IMR-90 (cell line): ENCODE measurements at places on chromosomes 1 and 21. TPM values are rescaled to one million over a fixed set of nuclear protein-coding genes. Genes with fewer than 3 reads are reported as not detected.

DNA sequence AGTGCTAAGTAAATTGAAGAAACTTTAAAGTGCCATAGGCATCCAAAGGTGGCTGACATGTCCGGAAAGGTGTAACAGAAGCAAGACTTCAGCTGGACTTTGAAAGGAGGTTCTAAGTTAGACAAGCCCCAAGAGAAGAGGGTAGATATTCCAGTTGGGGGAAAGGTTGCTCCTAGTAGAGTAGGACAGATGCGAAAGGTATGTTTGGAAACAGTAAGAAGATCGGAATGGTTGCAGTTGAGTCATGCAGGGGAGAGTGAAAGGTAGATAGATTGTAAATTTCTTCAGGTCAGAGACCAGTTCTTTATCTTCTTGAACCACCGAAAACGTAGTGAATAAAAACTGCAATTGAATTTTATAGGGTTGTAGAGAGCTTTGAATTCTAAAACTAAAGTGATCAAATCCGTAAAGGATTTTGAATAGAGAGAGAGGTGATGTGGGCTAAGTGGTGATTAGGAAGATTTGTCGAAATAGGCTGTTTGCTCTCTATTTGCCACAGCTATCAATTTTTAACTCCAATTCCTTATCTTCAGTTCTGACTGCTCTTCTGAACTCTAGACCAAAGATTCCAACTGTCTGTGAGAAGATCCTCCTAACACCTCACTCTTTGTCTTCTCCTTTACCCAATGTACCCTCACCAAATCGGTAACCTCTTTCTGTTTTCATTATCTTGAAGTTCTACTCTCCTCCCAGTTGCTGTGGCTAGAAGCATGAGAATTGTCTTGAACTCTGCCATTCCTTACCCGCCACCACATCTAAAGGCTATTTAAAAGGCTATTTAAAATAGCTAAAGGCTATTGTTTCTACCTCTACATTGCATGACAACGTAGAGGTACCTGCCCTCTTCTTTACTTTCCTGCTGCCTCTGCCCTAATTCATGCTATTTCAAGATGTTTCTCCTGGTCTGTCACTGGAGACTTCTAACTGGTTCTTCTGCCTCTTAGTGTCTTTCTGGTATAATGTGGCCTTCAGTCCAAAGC lies 16.7 kb downstream of the MACF1 start:
- DNase-seq, result no peak

DNA sequence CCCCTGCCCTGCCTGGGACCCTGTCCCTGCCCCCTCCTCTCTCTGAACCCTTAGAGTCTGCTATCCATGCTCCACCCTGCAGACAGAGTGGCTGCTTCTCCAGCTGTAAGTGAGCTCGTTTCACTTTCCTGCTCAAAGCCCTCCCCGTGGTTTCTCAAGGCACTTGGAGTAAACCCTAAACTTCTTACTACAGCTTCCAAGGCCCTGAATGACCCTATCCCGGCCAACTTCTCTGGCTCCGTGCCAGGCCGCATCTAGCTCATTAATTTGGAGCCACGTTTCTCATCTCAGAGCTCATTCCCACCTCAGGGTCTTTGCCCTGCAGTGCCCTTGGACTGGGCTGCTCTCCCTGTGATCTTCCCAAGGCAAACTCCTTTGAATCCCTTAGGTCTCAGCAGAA lies 235.1 kb upstream of the RUNX1 start:
- DNase-seq, result no peak

DNA sequence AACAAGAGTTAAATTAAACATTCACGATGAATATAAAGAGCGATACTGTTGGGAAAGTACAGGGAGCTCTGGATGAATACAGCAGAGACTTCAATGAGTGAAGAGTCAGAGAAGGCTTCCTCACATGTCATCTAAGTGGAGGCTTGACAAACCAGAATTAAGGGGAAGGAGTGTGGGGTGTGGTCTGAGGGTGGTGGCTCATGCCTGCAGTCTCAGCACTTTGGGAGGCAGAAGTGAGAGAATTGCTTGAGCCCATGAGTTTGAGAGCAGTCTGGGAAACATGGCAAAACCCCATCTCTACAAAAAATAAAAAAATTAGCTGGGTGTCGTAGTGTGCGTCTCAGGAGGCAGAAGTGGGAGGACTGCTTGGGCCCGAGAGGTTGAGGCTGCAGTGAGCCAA lies 8.7 kb downstream of the SDHB start:
- DNase-seq, result no peak

DNA sequence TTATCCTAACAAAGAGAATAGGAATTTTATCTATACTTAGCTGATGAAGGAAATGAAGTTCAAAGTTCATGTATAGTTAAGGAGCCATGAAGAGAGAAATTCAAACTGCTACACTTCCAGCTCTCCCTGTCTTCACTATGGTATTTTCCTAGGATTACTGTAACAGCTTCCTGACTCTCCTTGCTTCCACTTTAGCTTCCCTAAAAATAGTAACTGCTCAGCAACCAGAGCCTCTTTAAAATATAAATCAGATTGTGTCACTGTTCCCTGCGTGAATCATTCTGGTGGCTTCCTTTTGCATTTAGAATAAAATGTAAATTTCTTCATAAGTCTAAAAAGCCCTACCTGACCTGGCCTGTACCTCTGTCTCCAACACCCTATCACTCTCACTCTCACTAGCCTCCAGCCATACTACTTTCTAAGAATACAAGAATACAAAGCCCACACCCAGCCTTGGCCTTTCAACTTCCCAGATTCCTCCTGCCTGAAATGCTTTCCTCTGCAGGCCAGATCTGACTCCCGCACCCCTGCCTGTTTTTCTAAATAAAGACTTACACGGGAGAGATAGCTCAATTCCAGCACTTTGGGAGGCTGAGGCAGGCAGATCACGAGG lies 30.5 kb downstream of the OR10J1 start:
- DNase-seq, result no peak

Gene PIK3C2B
- total RNA-seq, result 1.1 and 2.8 TPM in 2 replicates

Gene CC2D1B
- total RNA-seq, result 15.6 and 17.2 TPM in 2 replicates

Gene FTCD
- total RNA-seq, result not detected in 2 replicates

Gene LIN28A
- not detected in 2 replicates for total RNA-seq
